ENCODE measurements at places on chromosomes 16 and 17. TPM values are rescaled to one million over a fixed set of nuclear protein-coding genes. Genes with fewer than 3 reads are reported as not detected.

The SEPTIN12 gene
- not detected for total RNA-seq

The NPIPA2 gene
- total RNA-seq, result 4.1 TPM

The MAP2K3 gene
- total RNA-seq, result 87.0 TPM

The SPATA22 gene
- total RNA-seq, result not detected

The PRKAR1A gene
- total RNA-seq, result 151 TPM

The GCGR gene
- total RNA-seq, result not detected

The EFCAB13 gene
- total RNA-seq, result 7.0 TPM

The PHF23 gene
- total RNA-seq, result 10.0 TPM

The CETP gene
- not detected for total RNA-seq

The ADAM11 gene
- total RNA-seq, result 0.57 TPM

The CRYBA1 gene
- total RNA-seq, result not detected

The SMPD3 gene
- total RNA-seq, result 0.67 TPM

The MFAP4 gene
- not detected for total RNA-seq

The EPX gene
- not detected for total RNA-seq

The CDH1 gene
- 2.7 TPM for total RNA-seq

The PMM2 gene
- total RNA-seq, result 20.8 TPM

The KCNAB3 gene
- total RNA-seq, result 2.2 TPM

The FGF11 gene
- total RNA-seq, result 1.3 TPM

The CDRT15L2 gene
- not detected for total RNA-seq

The TOM1L1 gene
- total RNA-seq, result 1.3 TPM

The LRRC75A gene
- total RNA-seq, result 0.79 TPM
